ENCODE measurements at places on chromosomes 16 and 17.

GRCh38 chr16:69194488-69194887, 7.5 kb downstream of the SNTB2 start:
- DNase-seq = no peak

GRCh38 chr16:4695473-4696171, 2.3 kb downstream of the NUDT16L1 start:
- no peak for DNase-seq

GRCh38 chr17:50170662-50171370, 5.0 kb downstream of the SGCA start:
- DNase-seq = no peak

- DNase-seq = no peak
These were observed 416 bp downstream of the MT1H start for GRCh38 chr16:56669840-56670619.

DNA sequence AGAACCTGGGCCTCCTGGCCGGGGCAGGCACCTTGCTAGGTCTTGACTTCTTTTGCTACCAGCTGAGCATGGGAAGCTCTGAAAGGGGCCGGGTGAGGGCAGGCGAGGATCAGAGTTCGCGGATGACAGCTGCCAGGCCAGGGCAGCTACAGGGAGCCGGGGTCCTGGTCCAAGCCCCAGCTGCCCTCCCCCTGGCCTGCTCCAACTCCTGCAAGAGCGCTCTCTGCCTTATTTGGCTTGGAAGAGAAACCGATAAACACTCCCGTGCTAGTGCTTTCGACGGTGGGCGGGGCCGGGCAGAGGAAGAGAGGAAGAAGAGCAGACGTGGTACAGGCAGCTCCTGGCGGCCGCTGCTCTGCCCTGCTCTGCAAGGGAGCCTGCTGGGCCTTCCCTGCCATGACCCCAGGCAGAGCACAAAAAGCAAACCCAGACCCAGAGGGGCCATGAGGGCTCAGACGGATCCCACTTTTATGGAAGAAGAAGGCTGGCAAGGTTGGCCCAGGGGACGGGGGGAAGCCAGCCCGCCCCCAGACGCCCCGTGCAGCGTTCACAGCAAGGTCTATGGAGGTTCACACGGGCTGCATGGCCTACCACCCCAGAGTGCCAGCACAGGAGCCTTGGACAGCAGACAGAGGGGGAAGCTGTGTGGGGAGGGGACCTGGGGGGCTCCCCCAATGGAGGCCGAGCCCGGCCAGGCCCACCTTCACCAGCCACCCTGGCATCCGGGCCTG, 25.6 kb downstream of the PIEZO1 start:
- DNase-seq = no peak

DNA sequence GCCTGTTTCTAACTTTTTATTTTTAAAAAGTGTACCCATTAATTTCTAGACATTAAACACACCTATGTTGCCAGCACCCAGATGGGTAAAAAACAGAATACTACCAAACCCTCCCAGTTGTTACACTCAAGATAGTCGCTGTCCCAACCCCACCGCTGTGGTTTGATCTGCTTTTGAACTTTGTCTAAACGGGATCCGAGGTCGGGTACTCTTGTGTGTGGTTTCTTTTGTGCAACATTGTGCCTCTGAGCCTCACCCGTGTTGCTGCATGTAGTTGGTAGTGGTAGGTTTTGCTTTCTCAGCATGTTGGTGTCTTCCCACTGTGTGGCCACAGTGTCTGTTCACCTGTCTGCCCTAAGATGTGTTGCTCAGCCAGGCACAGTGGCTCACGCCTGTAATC, 4.3 kb downstream of the KLHL36 start:
- DNase-seq = no peak

DNA sequence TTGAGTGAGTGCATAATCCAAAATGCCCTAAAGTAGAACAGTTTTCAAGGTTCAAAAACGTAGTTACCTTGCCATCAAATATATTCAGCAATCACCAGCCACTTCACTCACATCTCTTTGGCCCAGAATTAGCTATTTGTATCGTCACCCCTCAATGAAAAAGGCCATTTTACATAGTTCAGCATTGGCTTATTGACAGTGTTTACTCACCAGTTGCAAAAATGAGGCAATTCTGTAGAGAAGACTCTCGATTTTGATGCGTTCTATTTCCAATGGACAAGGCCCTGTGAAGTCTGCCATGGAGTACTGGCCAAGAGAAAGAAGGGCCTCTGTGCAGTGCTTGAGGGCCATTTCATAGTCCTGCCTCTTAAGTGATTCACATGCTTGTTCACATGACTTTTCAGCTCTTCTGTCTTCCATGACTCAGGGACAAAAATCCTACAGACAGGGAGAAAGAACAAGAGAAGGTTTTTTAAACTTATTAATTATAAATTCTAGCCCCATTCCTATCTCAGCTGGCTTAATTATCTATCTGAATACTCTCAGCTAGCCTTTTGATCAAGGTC, 26.5 kb downstream of the HELZ start:
- DNase-seq = no peak

DNA sequence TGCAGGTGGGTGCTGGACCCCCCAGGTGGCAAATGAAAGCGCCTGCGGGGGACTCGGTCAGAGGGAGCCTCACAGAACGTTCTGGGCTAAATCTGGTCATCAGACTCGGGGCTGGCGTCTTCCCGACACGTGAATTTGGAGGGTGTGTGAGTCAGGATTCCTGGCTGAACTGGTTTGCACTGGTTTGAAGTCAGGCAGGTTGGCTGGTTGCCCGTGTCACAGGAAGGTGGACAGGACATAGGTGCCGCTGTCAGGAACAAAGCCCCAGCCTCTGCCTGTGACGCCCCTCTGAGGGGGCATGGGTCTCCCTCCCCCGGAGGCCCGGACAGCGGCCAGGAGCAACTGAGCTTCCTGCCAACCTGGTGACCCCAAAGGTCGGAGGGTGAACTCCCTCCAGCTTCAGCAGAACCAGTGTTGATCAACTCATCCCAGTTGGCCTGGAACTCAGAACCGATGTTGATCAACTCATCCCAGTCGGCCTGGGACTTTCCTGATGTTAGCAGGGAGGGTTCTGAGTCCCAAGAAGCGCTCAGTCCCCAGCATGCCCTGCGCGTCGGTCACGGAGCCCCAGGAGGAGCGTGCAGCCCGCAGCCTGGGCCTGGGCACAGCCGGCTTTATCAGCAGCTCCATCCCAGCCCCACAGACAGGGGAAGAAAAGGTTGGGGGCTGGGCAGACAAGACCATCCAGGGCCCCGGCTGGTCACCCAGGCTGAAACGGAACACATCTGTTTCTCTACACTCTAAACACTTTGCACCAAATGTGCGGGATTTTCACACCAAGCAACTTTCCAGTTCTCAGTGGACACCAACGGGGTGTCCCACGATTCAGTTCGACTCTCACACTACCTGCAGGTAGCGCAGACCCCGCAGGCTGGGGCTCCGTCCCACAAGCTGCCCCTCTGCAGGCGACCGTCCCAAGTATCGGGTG, 14.4 kb upstream of the METRNL start:
- DNase-seq = peak; percentile 22

DNA sequence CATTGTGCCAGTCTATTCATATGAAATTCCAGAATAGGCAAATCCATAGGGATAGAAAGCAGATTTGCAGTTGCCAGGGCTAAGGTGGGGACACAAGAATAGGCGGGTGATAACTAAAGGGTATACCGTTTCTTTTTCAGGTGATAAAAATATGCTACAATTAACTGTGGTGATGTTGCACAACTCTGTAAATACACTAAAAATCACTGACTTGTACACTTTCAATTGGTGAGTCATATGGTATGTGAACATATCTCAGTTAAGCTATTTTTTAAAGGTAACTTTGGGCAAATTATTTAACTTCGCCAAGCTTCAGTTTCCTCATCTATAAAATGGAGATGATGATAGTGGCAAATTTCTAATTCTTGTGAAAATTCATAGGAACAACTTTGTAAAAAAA, 65.9 kb downstream of the CDYL2 start:
- no peak for DNase-seq

- no peak for DNase-seq
These were observed 273.4 kb downstream of the CEP112 start for GRCh38 chr17:65918500-65918899.

DNA sequence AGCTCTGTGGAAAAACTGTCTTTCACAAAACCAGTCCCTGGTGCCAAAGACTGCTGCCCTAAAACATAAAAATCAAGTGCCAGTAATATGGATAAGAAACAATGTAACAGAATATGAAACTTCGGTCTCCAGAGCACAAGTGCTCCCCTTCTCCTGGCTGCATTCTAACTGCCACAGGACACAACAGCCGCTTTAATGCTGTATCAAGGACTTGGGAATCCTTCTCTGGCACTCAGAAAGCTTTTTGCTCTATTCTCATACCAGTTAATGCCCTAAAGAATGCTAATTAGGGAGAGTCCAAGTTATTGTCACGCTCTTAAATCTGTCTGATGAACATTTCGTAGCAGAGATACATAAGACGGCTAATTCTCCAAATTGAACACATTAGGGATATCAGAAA, 90.9 kb downstream of the PARN start:
- DNase-seq = no peak
